ENCODE measurements at places on chromosomes 3 and 15.

DNA sequence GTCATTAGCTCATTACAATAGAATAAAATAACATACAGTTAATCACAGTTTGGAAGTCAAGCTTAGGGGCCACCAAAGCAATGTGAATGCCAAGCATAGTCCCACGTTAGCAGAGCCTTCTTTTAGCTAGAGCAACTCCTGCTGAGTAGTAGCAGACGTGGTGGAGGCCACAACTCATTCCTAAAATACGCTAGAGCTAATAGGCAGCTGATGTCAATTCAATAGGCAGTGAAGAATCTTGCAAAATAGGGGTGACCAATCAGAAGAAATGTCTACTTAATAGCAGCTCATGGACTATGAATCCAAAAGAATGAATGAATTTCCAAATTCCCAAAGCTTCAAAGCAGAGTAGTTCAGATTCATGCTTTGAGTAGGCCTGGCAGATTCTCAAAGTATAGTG, 292.9 kb upstream of the RORA start:
- no peak for DNase-seq

DNA sequence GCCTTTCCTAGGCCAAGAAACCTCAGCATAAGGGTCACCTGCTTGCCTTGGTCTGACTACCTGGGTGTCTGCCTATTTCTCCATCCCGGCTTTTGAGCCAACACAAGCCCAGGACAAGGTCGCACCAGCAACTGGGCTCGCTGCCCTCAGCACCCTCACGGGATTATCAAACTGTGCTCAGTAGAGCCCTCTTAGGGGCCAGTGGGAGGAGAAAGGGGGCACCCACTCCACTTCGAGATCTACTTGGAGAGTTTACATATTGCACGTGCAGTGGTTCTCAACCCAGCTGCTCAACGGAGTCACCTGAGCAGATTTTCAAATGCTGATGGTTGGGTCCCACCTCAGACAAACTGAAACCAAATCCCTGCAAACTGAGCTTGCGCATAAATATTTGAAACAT, 31.1 kb downstream of the TSPAN3 start:
- DNase-seq: no peak

- no peak for DNase-seq
Measured at GRCh38 chr15:31366169-31366734, 39.6 kb downstream of the KLF13 start.

- DNase-seq: no peak
Measured at GRCh38 chr3:119292666-119293065, 1.5 kb upstream of the ARHGAP31 start.

DNA sequence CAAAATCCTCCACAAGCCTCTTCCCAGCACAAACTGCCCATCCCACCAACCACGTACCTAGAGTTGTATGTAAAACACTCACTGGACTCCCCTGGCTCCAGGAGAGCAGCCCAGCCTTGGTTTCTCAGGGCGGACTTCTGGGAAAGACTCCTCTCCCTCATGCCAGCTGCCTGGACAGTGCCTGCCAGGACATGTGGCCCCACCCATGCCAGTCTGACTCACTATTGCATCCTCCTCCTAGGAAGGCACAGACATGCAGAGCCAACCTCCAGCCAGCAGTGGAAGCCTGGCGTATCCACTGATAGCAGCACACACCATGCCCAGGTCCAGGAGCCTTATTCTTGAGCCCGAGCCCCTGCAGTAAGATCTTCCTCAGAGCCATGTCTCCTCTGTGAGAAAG, 8.6 kb downstream of the PKM start:
- DNase-seq: no peak

DNA sequence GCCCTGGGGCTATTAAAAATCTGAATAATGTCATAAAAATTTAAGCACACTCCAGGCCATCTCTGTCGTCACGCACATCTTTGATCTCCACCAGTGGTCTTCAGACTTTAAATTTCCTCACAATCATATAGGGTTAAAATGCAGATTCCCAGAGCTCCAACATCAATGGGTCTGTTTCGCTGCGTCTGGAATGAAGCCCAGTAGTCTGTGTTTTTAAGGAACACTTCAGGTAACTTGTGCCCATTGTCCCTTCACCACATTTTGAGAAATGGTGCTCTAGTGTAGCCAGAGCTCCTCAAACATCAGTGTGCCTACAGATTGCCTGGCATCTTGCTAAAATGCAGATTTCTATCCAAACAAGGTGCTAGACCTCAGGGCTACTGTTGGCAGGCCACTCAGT, 9.8 kb downstream of the SEMA6D start:
- DNase-seq: no peak

GRCh38 chr15:76109046-76109445, 49.3 kb downstream of the TMEM266 start:
- no peak for DNase-seq

- DNase-seq: no peak
Measured at GRCh38 chr3:78258798-78259197, 1218.9 kb downstream of the ROBO2 start.

DNA sequence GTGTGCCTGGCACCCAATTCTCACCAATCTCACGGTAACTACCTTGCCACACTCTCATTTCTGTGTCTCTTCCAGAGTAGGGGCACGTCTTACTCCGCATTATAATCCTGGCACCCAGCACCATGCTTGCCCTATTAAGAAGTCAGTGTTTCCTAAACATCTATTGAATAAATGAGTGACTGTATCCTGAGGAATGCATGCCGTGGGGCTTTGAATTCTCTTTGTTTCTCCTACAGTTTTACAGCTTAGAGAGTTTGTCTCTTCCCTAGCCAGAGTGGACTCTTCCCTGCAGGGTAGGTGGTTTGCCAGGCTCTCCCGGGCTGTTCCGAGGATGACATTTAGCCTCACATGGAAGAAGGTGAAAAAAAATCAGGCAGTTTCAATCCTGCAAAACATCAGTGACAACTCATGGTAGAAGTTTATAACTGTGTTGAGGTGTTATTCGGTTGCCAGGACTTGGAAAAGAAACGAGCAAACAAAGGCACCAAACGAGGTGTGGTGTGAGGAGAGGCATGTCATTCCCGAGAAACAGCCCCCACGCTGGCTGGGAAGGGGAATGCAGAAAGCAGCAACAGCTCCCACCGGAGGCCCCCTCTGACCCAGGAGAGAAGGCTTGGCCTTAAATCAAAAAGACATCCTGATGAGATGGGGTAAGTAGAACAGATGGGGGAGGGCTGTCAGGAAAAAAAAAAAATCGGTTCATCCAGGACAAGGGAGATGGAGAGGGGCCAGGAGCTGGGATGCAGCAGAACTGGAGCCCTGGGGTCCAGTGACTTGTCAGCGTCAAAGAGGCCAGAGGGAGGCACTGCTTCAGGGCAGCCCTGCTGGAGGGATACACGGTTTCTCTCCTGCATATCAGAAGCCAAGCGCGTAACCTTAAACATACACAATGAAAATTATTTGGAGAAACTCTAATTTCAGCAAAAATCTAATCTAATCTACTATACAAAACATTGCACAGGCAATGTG, 168.4 kb upstream of the ARRDC4 start:
- DNase-seq: no peak

DNA sequence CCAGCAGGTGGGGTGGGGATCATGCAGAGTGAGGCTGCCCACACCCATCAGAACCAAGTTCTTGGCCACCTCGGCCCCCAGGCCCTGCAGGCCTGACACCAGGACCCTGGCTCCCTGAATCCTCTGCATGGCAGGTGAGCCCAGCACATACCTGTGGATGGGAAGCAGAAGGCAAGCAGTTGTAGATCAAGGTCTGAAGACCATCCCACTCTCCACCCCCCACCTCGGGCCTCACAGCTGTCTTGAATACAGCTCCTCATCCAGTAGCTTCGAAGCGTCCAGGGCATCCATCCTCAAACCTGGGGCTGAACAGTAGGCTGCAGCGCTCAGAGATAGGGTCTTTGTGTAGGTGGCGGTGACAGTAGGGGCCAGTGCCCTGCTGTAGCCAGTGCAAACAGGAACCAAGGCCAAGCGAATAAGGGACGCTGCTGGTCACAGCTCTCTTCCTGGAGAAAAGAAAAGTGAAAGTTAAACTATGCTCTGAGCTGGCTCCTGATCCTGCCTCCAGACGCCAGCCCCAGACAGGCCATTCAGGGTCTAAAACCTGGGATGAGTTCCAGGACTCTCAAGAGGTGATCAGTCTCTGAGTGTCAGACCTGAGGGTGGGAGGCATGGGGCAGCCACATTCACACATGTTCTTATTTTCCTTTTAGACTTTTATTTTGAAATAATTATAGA, at the start of gene UBA7:
UBA7 (minus strand) TSS at position 457 of the 678 bp plus-strand sequence; CDS start at position 291, 166 bp downstream.
- DNase-seq: no peak

GRCh38 chr3:142353571-142353970, 94.3 kb downstream of the XRN1 start:
- DNase-seq: no peak

GRCh38 chr15:47587940-47588802, 129.1 kb upstream of the SEMA6D start:
- DNase-seq: no peak

DNA sequence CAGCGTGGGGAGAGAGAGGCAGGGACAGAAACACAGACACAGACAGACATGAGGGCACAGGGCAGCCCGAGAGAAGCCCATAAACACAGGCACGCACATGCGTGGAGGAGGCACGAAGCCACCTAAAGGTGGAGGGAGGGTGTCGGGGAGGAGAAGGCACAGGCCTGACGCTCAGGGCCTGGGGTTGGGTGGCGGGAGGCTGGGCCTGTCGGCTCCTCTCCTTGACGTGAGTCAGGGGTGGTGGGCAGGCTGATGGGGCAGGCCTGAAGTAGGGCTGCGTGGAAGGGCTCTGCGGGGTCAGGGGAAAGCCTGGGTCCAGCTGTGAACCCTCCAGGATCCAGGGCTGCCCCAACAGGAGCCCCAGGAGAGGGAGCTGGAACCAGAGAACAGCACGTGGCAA, 74.2 kb downstream of the EPHB3 start:
- no peak for DNase-seq

- no peak for DNase-seq
Measured at GRCh38 chr15:57772223-57772957, 65.9 kb downstream of the POLR2M start.
